ENCODE measurements at places on chromosomes 5 and 9. TPM values are rescaled to one million over a fixed set of nuclear protein-coding genes. Genes with fewer than 3 reads are reported as not detected.

Gene TAL2
- not detected for total RNA-seq

Gene SPACA9
- 2.8 TPM for total RNA-seq

Gene TOR1B
- 29.0 TPM for total RNA-seq

Gene NDUFS6
- total RNA-seq, result 37.1 TPM

Gene ARSI
- 37.1 TPM for total RNA-seq

Gene TXNDC15
- total RNA-seq, result 41.2 TPM

Gene NTMT1
- 28.9 TPM for total RNA-seq

Gene LCN9
- not detected for total RNA-seq

Gene PRDM9
- total RNA-seq, result under 0.01 TPM

Data from nasal cavity respiratory epithelium epithelial cell of viscerocranial mucosa (primary cell).